Stimulated activated naive CD4-positive, alpha-beta T cell (primary cell): ENCODE measurements at places on chromosomes 1 and 21.
A peak's percentile ranks its signal among the peaks of the same experiment; 100 is the strongest.

GRCh38 chr1:50295566-50295965 is 127.7 kb downstream of the DMRTA2 start:
- no peak for DNase-seq

GRCh38 chr21:45818904-45819285 is 162.7 kb upstream of the COL6A1 start:
- no peak for DNase-seq

- no peak for DNase-seq
Observed at GRCh38 chr1:95140791-95141190, 23.6 kb downstream of the TLCD4 start.

DNA sequence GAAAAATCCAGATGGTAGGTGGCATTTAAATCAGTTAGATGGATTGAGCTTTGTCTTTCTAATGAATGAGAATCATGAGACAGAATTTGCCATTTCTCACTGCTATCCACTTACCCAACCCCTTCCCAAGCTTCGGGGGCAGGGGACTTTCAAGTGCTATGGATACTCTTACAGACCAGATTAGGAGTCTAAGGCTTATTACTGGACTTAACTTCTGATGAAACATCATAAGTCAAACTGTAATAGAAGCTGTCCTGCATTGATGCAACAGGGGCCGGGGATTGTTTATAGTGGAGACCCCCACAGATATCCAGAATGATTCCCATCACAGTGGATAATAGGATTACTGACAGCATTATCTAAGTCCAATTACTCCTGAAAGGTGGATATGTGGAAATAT is 267.0 kb downstream of the NUF2 start:
- DNase-seq, result no peak

DNA sequence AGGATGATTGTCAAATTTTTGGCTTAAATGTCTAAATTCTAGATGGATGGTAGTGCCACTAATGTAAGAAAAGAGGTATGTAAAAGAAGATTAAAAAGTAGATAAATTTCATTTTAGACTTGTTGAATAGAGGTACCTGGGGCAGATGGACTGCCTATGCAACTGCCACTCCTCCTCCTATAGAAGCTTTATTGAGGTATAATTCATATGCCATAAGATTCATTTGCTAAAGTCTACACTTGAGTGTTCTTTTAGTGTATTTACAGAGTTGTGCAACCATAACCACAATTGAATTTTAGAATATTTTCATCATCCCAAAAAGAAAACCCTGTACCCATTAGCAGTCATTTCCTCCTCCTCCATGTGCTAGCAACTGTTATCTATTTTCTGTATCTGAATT is 70.6 kb downstream of the FNBP1L start:
- DNase-seq, result no peak

DNA sequence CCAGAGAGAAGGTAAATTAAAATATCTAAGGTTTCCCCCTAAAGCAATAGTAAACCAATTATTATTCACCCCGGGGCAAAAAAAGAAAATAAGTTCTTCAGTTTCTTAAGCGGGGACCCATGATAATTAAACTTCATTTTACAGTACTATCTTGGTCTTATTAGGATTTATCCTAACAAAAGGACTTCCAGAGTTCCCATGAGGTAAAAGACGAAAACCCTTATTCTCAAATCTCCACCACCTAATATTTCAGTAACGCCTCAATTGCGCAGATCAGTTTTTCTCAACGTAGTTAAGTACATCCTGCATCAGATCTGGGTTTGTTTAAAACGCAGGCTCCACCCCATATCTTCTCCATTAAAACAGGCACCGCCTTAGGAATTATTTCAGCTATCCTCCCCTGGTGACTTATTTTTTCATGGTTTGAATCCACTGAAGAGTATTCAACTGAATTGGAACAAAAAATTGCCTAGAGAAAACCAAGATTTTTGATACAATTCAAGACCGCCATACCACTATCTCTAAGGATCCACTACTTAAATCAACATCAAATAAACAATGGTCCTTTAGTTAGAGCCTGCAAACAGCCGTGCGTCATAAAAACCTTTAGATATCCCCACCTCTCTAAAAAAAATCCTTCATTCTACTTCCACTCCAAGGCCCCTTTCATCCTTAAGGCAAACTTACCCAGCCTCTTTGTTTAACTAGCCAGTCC is 1.7 kb downstream of the MCL1 start:
- DNase-seq, result peak; percentile 7

- no peak for DNase-seq
Observed at GRCh38 chr1:109719337-109719837, 7.3 kb downstream of the GSTM5 start.

GRCh38 chr1:183571678-183572268 is 18.5 kb downstream of the NCF2 start:
- DNase-seq, result no peak

DNA sequence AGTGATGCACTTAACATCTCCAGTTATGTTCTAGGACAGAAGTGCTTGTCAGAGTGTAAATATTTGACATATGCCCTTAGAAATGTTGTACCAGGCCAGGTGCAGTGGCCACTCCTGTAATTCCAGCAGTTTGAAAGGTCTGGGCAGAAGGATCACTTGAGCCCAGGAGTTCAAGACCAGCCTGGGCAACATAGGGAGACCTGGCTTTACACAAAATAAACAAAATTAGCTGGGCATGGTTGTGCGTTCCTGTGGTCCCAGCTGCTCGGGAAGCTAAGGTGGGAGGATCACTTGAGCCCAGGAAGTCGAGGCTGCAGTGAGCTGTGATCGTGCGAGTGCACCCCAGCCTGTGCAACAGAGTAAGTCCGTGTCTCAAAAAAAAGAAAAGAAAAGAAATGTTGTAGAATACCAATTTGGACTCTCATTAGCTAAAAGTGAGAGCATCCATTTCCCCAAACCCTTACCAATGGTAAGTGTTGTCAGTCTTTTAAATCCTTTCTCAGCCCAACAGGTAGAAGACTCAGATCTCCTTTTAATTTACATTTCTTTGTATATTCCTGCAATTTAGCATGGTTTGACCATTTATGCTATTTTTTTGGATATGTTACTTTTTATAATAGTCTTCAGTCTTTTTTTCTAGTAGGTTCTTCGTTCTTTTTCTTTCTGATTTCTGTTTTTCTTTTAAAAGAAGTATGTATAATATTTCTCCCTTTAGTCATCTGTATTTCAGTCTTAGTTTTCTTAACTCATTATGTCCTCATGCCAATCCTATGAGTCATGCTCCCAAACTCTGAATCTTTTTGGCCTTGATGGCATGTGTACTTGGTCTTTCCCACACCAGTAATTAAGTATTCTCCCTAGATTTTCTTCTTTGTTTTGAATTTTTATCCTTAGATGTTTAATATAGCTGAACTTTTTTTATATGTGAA is 74.4 kb downstream of the CAMTA1 start:
- DNase-seq, result no peak

DNA sequence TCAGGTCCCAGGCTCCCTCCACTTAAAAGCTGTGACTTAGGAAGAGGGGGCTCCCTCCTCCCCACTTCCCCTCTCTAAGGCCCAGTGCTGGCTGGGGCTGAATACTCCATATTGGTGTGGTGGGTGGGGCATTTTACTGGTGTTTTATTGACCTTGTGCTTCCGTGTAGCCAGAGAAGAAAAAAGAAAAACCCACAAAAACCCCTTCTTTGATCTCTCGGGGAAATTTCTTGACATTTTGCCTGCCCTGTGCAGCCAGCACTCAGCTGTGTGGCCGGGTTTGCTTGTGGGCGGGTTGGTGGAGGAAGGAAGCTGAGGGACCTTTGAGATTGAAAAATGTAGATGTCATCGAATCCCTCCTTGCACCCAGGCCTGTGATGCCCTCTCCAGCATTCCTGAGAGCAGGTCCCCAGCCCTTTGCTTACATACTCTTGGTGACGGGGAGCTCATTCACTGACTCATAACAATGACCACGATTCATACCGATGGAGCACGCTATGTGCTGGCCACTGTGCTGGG is 24.8 kb downstream of the TNFRSF8 start:
- no peak for DNase-seq

- no peak for DNase-seq
Observed at GRCh38 chr1:206049293-206049692, 3.7 kb upstream of the RHEX start.

GRCh38 chr1:159991513-159991912 is 37.5 kb upstream of the SLAMF9 start:
- DNase-seq, result no peak

GRCh38 chr1:65059930-65060538 is 88.0 kb upstream of the AK4 start:
- DNase-seq, result no peak

DNA sequence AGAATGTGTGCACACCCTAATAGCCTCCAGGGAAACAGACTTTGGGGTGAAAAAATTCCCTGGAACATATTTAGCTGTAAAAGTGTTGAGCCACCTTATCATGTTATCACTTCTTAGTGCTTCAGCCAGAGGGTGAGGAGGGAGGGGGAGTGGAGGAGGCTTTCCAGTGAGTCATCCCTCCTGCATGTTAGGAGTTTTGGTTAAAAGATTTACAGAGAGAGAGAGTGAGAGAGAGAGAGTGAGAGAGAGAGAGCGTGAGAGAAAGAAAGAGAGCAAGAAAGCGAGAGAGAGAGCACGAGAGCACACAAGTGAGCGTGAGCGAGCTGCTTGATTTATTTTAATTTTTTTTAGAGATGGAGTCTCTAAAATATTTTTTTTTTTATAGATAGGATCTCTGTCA is 13.5 kb upstream of the CACNA1E start:
- no peak for DNase-seq

DNA sequence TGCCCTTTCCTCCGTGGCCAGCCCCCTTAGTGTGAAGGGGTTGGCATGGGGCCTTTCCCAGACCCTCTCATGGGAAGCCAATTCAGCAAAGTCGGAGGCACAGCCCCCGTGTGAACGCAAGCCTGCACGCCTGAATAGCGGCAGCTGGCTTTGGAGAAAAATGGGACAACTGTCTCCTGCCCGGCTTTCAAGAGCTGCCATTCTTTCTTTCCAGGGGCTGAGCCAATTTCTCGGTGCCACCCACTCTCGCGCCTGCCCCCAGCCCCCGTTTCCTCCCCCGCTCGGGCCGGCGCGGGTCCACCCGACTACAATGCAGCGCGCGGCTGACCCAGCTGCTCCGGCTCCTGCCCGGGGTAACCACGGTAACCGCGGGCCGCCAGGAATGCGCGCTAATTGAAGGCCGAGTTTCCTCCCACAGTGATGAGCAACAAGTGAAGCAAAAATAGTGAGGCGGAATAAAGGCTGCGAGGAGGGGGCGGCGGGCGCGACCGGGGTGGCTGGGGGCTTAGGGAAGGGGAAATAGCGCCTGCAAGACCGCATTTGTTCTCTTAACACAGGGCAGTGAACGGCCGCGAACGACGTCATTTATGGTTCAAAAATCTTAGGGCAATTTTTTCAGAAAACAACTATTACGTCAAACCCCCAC is 27.8 kb downstream of the ILDR2 start:
- no peak for DNase-seq

- peak; percentile 19 for DNase-seq
Observed at GRCh38 chr1:84862810-84863251, 30.2 kb downstream of the LPAR3 start.

DNA sequence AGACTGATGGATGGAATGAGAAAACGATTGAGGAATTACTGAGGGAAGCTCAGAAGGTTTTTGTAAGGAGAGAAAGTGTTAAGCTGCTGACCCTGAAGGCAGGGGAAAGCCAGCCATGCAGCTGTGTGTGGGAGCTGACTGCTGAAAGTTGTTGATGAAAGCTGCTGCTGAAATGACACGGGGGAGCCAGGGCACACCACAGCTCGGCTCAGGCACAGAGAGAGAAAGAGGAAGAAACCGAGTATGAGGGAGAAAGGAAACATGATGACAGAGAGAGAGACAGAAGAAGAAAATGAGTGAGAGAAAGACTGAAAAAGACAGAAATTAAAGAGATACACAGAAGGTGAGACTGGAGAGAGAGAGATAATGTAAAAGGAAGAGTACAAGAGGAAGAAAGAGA is 115.5 kb downstream of the LRRC53 start:
- no peak for DNase-seq

- DNase-seq, result no peak
Observed at GRCh38 chr1:109241344-109241743, 8.0 kb upstream of the CELSR2 start.

DNA sequence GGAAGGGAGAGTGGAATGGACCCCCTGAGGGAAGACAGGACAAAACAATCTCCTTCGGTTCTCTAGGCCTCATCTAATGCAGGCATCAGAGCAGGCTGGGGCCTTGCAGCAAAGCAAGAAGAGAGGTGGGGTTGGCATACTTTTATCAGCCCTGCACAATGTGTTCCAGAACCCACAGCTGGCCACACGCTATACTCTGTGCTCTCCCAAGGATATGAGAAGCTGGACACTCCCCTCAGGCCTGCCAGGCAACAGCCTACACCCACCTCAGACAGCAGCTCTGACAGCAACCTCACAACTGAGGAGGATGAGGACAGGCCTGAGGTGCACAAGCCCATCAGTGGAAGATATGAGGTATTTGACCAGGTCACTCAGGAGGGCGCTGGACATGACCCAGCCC is 27.3 kb downstream of the LY9 start:
- no peak for DNase-seq
